Bronchus fibroblast of lung (primary cell): ENCODE measurements at places on chromosomes 12 and 14. TPM values are rescaled to one million over a fixed set of nuclear protein-coding genes. Genes with fewer than 3 reads are reported as not detected.

PPP1R36 gene
- total RNA-seq: 0.30 and 0.50 TPM in 2 replicates

FGF23 gene
- not detected in 2 replicates for total RNA-seq

FAM90A1 gene
- 0.15 and 0.17 TPM in 2 replicates for total RNA-seq

BBS10 gene
- total RNA-seq: 14.0 and 14.5 TPM in 2 replicates

NRIP2 gene
- not detected in 2 replicates for total RNA-seq

ACRBP gene
- total RNA-seq: 0.89 and 1.0 TPM in 2 replicates

RNF212B gene
- not detected in 2 replicates for total RNA-seq

HOXC9 gene
- 0.15 TPM in 1 of 2 replicates, not detected in the other for total RNA-seq

CCND2 gene
- 21.3 and 30.6 TPM in 2 replicates for total RNA-seq

CCDC175 gene
- total RNA-seq: not detected in 2 replicates

RAB15 gene
- 1.6 and 2.2 TPM in 2 replicates for total RNA-seq

GALNT16 gene
- 0.17 and 0.45 TPM in 2 replicates for total RNA-seq

HOXC4 gene
- total RNA-seq: 1.6 and 2.0 TPM in 2 replicates

SLC6A12 gene
- not detected in 2 replicates for total RNA-seq

IFT43 gene
- 42.4 and 44.6 TPM in 2 replicates for total RNA-seq

SCAF11 gene
- total RNA-seq: 53.2 and 60.5 TPM in 2 replicates

RERG gene
- total RNA-seq: 0.15 and 0.17 TPM in 2 replicates

OR4E2 gene
- not detected in 2 replicates for total RNA-seq

SLC6A15 gene
- 3.0 and 4.2 TPM in 2 replicates for total RNA-seq

PTCSC3 gene
- total RNA-seq: not detected in 2 replicates
